CD4-positive, alpha-beta T cell treated with Interleukin-2 at 100 ng/mL for 4 hours (primary cell): ENCODE measurements at places on chromosomes 7 and 10.

DNA sequence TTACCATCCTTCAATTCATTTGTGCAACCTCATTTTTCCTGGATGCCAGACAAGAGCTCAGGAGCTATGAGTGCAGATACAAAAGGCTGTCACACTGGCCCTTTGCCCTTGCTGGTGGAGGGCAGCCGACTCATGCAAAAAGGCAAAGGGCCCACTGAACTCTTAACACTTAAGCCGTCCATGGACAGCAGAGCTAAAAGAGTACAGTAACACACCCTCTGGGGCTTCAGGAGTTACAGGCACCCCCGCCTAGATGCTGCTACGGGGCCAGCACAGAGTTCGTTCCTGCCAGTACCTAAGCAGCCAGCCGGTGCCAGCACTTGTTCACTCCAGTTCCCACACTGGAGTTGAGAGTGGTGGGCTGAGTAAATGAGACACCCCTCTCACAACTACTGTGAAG, 69.9 kb upstream of the MRLN start:
- no peak for DNase-seq

GRCh38 chr7:17852361-17852760, 87.9 kb downstream of the SNX13 start:
- DNase-seq = no peak

DNA sequence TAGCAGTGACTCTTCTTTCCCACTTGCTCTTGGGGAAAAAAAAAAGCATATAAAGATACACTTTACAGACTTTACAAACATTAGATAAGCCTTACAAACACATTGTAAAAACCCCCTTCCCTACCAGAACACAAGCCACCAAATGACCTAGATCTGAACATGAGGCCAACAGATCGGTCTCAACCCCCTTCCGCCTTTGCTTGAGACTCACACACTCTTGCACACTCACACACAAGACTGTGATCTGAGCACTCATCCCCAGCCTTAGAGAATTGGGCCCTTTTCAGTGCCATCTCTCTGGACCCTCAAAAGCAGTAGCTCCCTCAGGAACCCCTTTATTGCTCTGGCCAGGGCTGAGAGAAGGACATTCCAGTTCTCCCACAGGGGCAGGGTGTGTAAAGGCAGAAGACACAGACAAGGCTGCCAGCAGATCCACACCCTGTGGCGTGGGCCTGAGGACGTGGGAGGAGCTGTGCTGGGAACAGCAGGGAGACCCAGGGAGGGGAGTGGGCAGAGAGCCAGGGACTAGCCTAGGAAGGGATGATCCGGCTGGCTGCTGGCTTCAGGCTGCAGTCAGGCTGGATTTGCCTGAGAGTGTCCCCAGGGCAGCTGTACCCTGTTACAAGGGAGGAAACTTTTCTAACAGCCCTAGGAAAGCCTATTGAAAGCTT, 206.7 kb downstream of the KIAA1217 start:
- no peak for DNase-seq

DNA sequence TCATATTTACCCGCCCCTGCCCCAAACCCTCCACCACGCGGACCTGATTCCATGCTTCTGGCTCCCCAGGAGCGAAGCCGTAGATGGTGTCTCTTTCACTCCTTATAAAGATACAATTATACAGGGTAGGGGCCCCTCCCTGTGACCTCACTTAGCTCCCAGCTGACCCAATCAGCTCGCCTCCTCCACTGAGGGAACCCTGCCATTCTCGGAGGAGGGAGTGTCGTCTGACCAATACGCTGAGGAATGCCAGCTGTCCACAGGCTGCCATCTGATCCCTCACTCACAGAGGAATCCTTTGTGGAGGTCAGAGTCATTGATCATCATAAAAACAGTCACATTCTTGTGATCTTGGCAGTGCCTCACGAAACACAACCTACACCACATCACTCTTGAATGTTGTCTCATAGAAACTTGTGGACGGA, 67.5 kb upstream of the INSIG1 start:
- no peak for DNase-seq

DNA sequence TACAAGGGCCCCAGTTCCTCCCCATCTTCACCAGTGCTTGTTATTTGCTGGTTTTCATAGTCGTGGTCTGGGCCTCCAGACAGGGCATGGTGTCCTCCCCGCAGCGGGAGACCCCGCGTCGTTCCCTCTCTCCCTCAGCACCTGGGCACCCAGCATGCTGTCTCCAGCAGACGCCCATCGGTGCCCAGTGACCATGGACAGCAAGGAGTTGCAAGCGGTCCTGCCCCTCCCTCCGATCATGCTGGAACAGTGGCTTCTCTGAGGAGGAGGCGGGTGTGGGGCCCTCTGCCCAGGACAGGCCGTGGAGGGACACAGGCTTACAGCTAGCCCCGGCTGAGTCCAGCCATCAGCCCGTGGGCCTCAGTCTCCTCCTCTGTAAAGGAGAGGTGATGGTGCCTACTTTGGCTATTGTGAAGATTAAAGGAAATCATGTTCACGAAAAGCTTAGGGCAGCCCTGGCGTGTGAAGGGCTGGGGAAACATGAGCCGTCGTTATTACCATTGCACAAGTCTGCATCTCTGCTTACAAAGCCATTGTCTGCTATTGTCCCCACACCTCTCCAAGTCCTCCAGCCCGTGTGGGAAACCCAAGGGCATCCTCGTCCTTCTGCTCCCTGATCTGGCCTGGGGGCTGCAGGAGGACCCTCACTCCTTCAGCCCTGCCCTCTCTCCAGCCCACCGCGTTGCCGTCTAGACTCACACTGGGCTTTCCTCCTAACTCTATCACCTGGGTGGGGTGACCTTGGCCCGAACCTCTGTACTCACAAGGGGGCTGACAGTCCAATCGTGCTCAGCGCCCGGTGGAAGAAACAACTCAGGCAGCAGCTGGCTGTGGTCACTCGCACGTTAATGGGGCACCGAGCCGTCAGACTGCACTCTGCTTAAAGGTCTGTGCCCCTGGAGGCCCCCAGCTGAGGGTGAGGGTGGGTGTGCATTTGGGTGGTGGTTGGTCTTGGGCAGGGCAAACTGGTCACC, 29.9 kb downstream of the EN2 start:
- DNase-seq = no peak

DNA sequence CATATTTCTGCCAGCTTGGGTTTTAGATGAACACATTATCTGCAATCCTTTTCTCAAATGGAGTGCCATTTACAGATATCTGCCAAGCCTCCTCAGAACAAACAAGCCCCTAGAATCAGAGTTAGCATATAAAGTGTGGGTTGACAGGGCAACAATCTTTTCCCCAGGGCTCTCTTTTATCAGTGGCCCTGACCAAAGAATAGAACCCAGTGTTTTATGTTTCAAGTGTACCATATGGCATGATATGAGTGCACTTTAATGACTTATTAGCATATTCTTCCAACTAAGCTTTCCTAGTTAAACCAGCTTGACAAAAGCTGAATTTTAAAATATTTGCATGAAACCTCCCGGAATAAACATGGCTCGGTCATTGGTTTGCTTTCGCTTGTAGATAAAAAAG, 57.3 kb downstream of the EVX1 start:
- DNase-seq = no peak

- DNase-seq = no peak
These were observed 43.1 kb upstream of the CTTNBP2 start for GRCh38 chr7:117916309-117916708.

DNA sequence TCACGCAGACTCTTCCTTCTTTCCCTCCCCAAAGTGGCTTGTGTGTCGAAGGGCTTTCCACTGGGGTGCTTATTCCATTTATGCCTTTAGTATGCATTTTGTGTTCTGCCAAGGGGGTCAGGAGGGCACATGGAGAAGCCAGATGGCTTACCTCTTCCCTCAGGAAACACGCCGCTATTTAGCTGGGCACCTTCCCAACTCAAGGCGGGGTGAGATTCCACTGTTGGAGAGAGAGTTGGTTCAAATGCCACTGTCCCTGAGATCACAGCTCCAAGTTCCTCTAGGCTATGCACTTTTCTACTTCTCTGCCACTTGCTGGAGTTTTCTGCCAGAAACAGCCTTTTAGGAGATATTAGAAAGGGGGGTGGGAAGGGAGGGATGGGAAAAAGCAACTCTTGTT, 1091.8 kb downstream of the LRMDA start:
- no peak for DNase-seq
